Stimulated activated CD8-positive, alpha-beta memory T cell treated with anti-CD3 and anti-CD28 coated beads, Interleukin-12 subunit alpha, Interleukin-12 subunit beta, amount 100 ng/mL, for 1 hour (primary cell): ENCODE measurements at places on chromosomes 7 and 10.

DNA sequence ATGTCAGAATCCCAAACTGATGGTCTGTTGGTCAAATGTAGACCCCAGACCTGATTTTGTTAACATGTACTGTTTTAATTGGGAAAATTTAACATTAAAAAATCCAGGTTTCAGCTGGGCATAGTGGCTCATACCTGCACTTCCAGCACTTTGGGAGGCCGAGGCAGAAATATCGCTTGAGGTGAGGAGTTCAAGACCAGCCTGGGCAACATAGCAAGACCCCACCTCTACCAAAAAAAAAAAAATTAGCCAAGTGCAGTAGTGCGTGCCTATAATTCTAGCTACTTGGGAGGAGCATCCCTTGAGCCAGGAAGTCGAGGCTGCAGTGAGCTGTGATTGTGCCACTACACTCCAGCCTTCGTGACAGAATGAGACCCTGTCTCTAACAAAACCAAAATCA lies 15.9 kb upstream of the CAMK2G start:
- no peak for DNase-seq

GRCh38 chr7:122291189-122291588 lies 13.4 kb downstream of the FEZF1 start:
- DNase-seq: no peak

DNA sequence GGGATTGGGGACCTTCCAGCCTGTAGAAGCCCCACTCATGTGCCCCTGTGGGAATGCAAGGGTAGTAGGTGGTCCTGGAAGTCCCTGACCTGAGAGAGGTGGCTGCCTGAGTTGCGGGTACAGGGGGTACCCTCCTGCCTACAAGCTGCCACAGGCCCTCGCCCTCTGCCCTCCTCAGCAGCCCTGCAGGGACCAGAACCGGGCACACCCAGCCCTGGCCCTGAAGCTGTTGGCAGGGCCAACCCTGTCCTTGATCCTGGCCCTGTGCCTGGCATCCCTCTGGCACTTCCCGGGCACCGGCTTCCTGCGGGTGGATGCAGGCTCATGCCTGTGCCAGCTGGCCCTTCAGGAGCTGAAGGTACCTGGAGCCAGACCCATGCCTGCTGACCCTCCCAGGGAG lies 54.9 kb upstream of the ELN start:
- no peak for DNase-seq

GRCh38 chr10:19811540-19811939 lies 4.7 kb upstream of the PLXDC2 start:
- DNase-seq: no peak

DNA sequence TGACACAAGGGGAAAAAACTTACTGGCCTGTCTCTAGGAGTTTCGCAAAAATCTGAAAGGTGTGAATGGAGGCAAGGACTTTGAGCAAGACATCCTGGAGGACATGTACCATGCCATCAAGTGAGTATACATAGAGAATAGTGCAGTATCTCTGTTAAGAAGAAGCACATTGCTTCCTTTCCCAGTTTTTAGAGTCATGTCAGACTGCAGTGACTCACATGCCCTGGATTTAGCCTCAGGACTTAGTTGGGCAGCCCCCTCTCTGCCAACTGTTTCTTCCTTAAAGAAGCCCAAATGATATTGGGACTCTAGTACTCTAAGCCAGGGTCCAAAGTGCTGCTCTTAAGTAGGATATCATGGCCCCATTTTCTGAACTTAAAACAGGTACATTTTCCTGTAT lies 28.1 kb upstream of the NFKB2 start:
- no peak for DNase-seq

GRCh38 chr10:47449979-47450378 lies 33.9 kb downstream of the ANXA8 start:
- DNase-seq: no peak

DNA sequence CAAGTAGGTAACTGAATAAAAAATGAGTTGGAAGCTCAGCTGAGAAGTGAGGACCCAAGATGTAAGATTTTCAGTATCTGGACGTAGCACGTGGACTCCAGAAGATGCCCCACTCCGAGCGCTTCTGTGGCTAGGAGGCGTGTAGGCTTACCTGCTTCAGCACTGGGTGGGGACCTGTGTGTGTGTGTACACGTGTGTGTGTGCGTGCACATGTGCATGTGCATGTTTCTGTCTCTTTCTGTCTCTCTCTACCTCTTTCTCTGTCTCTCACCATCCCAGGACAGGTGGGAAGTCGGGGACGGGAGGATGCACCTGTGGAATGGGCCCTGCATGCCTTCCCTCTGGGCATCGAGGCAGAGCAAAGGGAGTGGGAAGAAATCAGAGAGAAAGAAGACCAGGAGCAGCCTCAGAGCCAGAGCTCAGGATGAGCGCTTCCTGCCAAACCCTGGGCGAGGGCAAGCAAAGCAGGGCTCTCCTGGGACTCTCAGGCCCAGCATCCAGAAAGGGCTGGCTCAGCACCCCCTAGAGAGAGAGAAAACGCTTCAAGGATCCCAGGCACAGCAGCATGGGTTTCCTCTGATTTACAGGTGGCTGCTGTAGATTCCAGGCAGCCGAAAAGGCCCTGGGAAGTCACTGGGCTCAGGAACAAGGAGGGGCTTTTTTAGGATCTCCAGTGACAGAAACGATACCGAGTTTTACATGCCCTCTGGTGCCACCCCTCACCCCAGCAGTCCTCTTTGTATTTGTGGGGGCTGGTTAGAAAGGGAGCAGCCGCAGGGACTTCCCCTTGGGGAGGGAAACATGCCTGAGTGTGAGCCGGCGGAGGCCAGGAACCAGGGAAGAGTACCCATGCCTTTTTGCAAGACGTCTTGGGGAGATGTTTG lies 28.5 kb downstream of the CXCL12 start:
- no peak for DNase-seq

DNA sequence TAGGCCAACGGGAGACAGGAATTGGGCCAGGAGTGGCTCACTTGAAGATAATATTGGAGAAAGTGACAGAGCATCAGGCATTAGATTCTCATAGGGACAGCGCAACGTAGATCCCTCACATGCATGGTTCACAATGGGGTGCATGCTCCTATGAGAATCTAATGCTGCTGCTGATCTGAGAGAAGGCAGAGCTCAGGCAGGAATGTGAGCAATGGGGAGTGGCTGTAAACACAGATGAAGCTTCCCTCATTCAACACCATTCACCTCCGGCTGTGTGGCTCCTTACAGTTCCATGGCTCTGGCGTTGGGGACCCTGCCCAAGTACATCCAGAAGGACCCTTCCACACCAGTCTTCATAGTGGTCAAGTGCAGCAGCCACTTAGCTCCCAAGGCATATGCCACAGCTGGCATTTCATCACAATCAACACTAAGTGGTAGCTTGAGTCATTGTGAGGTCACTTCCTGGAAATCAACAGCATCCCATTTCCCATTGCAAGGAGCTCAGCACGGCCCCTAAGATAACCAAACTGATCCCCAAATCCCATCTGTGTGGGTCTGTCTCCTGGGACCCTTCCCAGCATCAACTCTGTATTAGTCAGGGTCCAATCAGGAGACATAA lies 174.5 kb downstream of the TPST1 start:
- DNase-seq: no peak

- peak; percentile 4 for DNase-seq
These were observed 145.1 kb downstream of the GRM8 start for GRCh38 chr7:127107601-127108007.
